ENCODE measurements at places on chromosomes 16 and 17.
A peak's percentile ranks its signal among the peaks of the same experiment; 100 is the strongest.

DNA sequence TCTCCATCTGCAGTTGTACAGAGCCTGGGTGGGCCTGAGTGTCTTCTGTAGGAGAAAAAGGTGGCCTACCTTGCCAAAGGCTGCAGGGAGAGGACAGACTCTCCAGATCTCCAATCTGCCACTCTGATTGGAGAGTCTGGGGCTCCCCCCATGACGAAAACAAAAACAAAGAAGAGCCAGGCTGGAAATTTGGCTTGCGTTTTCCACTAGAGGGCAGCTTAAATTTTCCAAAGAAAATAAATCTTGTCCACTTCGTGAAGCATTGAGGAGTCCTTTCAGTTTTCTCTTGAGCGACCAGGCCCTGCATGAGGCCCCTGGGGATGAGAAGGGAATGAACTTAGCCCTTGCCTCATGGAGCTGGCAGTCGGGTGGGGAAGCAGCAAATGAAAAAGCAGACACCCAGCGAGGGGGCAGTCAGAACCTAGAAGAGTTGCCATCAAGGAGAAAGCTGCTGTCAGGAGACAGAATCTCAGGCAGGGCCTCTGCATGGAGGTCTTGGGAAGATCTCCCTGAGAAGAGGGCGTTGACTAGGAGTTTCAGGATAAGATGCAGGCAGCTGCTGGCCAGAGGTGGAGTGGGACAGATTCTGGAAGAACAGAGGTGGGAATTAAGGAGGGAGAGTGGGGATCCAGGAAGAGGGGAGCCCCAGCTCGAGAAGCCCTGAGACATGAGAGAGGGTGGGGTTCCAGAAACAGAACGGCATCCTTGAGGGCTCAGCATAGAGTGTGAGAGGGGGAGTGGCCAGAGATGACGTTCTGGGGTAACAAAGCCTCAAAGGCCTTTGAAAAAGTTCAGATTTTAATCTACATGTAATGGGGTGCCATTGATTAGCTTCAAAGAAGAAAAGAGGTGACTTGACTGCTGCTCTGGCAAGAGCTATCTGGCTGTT lies 8.4 kb upstream of the SHCBP1 start:
- DNase-seq = peak; percentile 57

GRCh38 chr17:15952048-15952532 lies 7.2 kb downstream of the ADORA2B start:
- DNase-seq = no peak

DNA sequence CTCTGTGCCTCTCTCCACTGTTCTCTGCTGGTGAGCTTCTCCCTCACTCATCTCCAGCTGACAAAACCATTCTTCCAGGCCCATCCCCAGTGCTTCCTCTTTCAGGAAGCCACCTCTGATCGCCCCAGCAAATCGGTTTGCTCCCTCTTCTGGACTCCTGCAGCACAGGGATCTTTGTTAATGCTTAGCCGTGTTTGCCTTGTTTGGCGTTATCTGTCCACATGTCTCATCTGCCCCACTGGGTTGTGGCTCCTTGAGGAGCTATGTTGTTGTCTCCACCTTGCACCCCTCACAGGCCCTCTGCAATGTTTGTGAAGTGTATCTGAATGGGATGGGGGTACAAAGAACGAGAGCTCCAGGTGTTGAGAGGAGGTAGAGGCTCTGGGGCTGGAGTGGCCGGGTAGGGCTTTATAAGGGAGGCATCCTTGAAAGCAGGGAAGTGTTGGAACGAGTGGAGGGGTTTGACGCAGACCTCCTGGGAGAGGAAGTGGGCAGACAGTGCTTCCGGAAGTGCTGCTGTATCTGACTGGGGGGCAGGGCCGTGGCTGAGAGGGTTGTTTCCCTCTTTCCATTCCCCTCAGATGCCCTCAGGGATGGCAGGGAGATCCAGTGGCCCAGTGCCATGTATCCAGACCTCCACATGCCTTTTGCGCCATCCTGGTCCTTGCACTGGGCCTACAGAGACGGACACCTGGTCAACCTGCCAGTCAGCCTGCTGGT lies 27.8 kb downstream of the CASKIN2 start:
- DNase-seq = no peak

- no peak for DNase-seq
Observed at GRCh38 chr16:83994703-83995102, 26.7 kb downstream of the NECAB2 start.

DNA sequence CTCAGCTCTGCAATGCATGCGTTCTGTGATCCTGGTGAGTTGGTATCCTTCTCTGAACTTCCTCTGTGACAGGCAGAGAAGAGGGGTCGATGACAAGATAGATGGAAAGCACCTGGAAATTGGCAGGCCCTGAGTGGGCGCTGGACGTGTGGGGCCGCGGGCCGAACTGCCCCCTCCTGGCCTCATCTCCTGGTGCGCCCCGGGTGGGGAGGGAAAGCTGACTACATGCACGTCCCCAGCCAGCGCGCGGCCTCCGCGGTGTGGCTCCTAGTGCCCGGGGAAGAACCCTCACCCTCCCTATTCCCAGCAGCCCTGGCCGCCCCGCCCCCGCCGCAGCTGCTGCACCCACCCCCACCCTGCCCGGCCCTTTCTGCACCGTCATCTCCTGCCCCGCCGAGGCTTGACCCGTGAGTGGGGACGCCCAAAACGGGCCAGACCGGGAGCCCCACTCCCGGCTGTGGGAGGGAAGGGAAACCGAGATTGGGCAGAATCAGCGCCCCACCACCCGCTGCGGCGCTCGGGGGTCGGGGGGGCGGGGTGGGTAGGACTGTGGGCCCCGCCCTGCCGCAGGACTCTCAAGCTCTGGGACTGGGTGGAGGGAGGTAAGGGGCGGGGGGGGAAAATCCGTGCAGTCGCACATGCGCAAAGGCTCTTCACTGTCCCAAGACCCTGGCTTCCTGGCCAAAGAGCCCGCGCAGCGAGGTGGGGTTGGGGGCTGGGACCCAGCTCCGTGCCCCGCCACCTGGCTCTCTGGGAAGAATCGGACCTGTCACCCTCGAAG lies at the start of gene NOL3:
Gene NOL3, plus strand, starts transcription at position 371 of the 781 bp plus-strand sequence.
- peak; percentile 81 for DNase-seq

- no peak for DNase-seq
Observed at GRCh38 chr17:68277807-68278206, 13.1 kb downstream of the SLC16A6 start.

DNA sequence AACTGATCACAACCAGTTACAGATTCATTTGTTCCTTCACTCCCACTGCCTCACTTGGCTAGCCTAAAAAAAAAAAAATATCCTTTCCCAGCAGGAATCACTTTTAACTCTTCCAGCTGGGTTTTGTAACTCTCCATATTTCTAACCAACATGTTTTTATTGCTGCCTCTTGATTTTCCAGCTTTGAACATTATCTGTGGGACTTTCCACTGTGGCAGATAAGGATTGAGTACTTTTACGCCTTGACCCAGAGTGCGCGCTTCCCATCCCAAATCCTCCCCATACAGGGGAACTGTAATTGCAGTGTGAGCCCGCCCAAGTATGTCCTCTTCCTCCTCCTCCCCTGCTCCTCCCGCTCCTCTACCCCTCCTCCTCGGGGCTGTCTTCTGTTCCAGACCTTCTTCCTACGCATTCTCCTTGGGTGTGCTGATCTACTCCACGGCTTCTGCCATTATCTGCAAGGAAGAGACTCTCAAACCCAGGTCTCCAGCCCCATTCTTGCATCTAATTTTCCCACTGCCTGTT lies 43.4 kb downstream of the CYB5D2 start:
- DNase-seq = no peak

DNA sequence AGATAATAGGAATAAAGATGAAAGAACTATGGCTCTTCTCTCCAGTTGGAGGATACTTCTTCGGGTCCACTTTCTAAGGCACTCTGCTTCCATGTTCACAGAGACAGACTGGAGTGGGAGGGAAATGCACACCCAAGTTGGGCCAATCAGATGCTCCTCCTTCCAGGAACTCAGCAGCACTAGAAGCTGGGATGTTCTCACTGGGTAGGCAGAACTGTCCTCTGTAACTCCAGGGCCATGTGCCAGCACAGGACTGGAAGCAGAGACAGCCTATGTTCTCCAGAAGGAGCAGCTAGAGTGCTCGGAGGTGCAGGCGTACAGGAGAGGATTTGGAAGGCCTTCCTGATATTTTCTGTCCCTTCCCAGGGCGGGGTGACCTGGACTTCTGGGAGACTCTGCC lies 49.9 kb upstream of the SREBF1 start:
- DNase-seq = no peak

- peak; percentile 39 for DNase-seq
Observed at GRCh38 chr16:14301169-14302030, 230.3 kb downstream of the MRTFB start.

DNA sequence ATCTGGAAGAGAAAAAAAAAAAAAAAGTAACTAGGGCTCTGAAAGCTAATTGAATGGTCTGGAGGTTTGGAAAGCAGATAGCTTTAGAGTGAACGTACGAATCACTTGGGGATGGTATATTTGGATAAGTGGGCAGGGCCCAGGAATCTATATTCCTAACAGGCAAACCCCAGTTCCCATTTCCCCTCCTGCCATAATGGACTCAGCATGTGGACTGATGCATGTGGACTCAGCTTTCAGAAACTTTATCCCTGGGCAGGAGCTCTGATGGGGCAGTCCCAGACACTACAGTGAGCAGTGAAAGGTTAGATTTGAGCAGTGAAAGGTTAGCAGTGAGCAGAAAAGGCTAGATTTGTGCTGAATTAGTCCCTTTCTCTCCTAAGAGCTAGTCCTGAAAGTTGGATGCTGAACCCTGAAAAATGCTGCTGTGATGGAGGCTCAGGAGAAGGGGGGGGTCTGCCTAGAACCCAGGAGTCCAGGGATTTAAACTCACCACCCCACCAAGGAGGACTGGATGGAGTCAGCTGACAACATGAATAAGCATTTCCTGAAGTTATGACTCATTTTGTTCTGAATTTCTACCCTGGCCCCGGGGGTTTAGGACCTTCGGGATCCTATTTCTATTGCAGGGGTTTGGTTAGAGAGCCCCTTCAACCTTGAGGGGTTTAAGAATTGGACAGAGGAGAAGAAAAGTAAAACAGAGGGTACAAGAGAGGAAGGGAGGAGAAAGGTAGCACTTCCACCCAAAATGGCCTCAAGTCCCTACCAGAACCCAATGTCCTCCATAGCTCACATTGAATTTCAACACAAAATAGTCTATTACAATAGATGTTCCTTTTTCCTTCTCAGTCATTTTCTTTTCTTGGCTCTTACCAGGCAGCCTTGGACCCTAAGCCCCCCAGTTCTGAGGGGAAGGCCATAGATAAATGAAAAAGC lies 10.3 kb upstream of the FZD2 start:
- peak; percentile 53 for DNase-seq

DNA sequence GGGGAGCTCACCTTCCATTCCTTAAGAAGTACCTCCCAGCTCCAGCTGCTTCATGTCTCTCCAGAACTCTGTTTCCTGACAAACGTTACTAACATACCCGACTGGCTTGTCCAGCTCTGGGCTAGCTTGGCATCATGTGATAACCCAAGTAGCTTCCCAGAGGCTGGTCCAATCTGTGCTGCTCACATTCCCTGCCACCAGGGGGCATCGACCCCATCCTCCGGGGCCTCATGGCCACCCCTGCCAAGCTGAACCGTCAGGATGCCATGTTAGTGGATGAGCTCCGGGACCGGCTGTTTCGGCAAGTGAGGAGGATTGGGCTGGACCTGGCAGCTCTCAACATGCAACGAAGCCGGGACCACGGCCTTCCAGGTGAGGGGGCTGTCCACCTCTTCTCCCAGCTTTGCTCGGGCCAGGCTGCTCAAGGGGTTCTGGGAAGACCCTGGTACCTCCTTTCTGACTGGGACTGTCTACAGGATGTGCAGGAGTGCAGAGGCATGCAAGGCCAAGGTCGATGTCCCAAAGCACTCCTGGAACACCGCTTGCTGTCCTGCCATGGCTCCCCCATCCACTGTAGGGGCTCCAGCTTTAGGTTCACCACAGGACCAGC lies 7.6 kb downstream of the EPX start:
- DNase-seq = peak; percentile 39

DNA sequence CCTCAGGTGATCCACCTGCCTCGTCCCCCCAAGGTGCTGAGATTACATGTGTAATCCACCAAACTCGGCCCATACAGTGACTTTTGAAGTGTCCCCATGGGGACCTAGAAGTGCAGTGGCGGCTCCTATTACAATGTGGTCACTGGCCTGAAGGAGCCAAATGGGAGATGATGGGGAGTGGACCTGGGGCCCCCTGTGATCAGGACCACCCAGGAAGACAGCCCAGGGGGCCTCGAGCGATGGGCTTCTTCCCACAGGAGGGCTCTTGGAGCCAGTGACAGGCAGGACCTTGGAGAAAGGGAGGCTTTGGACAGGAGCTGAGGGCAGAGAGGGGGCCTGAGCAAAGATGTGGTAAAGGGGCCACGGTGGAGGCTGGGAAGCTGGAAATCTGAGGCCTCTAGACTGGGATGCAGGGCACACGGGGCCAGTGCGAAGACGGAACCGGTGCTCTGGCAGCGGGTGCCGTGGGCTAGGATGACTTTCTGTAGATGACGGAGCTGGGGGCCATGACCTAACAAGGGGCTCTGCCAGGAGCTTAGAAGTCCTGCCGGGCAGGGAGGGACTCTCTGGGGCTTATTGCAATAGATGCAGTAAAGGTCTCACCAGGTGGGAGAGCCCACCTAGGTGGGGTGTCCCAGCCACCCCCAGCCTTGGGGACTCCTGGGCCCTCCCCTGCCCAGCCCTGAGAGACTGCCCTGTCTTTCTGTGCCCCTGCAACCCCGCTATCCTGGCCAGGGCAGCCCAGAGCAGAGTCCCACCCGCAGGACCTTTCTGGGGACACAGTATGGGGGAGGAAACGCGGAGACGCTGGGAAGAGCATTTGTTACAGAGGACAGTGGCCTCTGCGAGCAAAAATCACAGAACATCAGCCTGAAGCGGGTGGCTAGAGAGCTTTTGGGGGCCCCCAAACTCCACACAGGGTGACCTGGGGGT lies 2.7 kb upstream of the C17orf99 start:
- DNase-seq = no peak

DNA sequence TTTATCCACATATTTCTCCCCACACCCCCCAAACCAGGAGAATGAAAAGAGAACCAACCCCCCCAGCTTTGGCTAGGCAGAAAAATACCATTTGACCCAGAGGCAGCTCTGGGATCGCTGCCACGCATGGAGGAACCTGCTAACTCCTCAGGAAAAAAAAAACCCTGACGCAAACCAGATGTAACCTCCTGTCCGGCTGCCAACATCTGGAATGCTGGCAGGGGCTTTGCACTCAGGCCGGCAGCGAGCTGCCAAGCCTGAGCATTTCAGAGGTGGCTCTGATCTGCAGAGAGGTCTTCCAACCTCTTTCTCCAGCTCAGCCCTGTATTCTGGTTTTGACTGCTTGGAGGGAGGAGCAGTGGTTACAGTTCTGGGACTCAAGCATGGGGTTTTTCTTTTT lies 8.2 kb downstream of the IGFBP4 start:
- peak; percentile 98 for DNase-seq
